Naive thymus-derived CD4-positive, alpha-beta T cell (primary cell): ENCODE measurements at places on chromosomes 4 and X. TPM values are rescaled to one million over a fixed set of nuclear protein-coding genes. Genes with fewer than 3 reads are reported as not detected.

DNA sequence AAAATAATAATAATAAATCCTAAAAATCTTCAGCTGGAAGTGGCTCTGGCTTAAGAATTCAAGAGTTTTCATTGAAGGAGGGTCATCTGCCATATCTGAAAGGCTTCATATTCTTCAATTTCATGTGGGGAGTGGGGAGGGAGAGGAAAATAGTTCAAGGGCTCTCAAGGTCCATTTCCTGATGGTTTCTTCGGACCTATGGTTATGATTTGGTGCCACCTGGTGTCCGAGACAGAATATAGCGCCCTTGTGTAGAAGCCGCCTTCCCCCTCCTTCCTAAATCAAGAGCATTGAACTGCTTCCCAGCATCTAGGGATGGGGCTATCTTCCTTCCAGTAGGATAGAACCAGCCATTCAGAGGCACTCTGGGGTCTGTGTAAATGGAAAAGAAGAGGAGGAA lies 34.3 kb downstream of the NLGN3 start:
- peaks cover 3% of the 10 kb centered on the region for H3K36me3 ChIP-seq
- H3K4me1 ChIP-seq, result no peaks in the 10 kb centered on the region
- H3K27ac ChIP-seq, result no peak overlapping the region
- no peak overlapping the region for H3K4me3 ChIP-seq

The RBM46 gene
- total RNA-seq, result not detected in 2 replicates

- DNase-seq, result no peak
- no peaks in the 10 kb centered on the region for H3K27me3 ChIP-seq
- H3K4me3 ChIP-seq, result no peak overlapping the region
- H3K36me3 ChIP-seq, result no peaks in the 10 kb centered on the region
- H3K27ac ChIP-seq, result no peak overlapping the region
- H3K4me1 ChIP-seq, result no peaks in the 10 kb centered on the region
Measured at GRCh38 chrX:26909728-26910127, 553.4 kb downstream of the PPP4R3C start.

The TEX11 gene
- not detected for total RNA-seq

The ANK2 gene
- not detected for total RNA-seq

The POF1B gene
- total RNA-seq, result 0.10 TPM

The ZIC3 gene
- total RNA-seq, result not detected in 2 replicates

DNA sequence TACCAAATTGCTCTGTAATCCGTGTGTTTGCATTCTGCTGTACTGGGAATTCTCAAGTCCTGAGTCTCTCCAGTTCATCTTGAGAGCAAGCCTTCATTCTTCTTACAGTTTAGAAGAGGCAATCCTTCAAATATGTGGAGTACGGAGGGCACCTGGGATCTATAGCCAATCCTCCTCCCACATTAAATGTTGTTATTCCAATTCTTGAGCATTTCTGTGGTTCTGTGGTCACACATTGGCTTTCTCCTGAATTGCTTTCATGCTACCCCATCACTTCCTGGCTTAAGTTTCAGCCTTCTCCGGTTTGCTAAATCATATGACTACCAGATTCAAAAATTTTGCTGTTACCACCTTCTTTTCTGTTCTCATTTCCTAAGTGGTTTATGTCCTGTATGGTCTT lies 611.1 kb downstream of the PCDH19 start:
- no peak overlapping the region for H3K4me3 ChIP-seq
- no peak for DNase-seq
- no peak overlapping the region for H3K27ac ChIP-seq
- no peaks in the 10 kb centered on the region for H3K36me3 ChIP-seq
- H3K27me3 ChIP-seq, result no peaks in the 10 kb centered on the region
- no peaks in the 10 kb centered on the region for H3K4me1 ChIP-seq

The GUCY1B1 gene
- total RNA-seq, result not detected

The UGT2B10 gene
- total RNA-seq, result not detected

DNA sequence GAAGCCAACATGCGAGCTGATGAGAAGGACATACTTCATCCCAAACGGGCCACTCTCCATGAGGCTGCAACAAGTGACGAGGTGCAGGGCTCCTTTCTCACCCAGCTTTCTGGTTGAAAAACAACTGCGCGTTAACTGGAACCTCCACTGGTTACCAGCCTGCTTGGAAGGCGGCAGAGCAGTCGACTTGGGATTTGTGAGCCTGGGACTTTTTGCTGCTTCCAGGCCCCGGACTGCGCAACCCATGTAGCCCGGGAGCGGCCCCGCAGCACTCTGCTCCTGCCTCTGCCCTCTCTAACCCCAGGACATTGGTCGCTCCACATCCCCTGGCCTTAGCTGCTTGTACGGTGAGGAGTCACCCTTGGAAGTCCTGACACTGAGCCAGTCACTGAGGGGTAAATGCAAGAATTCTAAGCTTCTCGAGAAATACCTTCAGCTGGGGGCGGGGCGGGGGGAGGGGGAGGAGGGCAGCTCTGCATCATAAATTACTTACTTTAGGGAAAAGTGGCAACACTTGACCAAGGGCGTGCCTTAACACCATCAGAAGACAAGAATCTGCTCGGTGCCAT lies 72.7 kb downstream of the MTMR1 start:
- no peak overlapping the region for H3K4me3 ChIP-seq
- no peaks in the 10 kb centered on the region for H3K27me3 ChIP-seq
- DNase-seq, result no peak
- H3K4me1 ChIP-seq, result no peaks in the 10 kb centered on the region
- no peaks in the 10 kb centered on the region for H3K36me3 ChIP-seq

DNA sequence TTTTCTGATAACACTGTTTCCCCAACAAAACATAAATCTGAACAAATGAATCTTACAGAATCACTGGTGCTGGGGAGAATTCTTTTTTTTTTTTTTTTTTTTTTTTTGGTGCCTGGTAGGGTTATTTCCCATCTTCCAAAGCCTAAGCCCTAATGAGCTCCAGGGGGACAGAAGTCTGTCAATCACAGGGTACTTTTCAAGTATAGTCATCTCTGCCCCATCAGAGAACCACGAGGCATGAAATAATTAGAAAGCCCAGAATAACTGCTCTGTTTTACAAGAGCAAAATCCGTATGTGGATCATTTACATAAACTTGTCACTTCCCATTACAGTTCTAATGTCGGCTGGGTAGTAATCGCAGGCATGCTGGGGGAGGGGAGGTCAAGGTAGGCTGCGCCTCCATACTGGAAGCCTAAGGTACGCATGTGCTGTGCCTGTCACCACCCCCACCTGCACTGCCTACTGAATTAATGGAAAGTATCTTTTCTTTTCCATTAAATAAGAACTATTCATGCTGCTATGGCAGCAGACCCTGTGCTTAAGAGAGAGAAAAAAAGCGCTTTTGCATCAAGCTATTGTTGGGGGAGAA lies 164.7 kb upstream of the LEF1 start:
- no peaks in the 10 kb centered on the region for H3K36me3 ChIP-seq
- H3K4me3 ChIP-seq, result no peak overlapping the region
- H3K27me3 ChIP-seq, result no peaks in the 10 kb centered on the region

DNA sequence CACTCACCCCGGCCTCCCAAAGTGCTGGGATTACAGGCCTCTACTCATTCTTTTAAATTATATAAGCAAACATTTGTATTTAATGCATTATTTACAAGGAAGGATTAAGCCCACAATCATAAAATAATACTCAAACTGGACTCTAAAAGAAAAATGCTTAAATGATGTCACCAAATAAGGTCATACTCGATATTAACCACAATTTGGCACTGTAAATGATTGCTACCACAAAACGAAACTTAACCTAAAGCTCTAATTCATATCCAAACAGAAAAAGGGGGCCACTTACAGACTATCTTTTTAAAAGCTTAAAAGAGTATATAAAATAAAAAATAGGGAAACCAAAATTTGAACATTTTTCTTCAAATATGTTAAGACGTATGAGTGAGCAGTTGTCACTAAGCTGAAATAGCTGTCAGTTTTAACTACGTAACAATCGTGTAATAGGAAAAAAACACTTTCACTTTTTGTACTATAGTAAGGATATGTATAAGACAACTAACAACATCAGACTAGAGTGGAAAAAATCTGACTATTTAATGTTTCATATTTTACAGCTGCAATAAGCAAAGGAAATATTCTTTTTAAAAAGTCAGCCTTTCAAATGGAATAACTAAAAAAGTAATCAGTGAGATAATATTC lies 108.2 kb upstream of the GPR34 start:
- H3K36me3 ChIP-seq, result peaks cover 17% of the 10 kb centered on the region
- no peak overlapping the region for H3K4me3 ChIP-seq
- no peak for DNase-seq
- H3K27ac ChIP-seq, result no peak overlapping the region
- no peaks in the 10 kb centered on the region for H3K4me1 ChIP-seq

The CXCL11 gene
- not detected for total RNA-seq

- no peak overlapping the region for H3K4me3 ChIP-seq
- H3K36me3 ChIP-seq, result no peaks in the 10 kb centered on the region
- no peaks in the 10 kb centered on the region for H3K4me1 ChIP-seq
- H3K27me3 ChIP-seq, result no peaks in the 10 kb centered on the region
Measured at GRCh38 chr4:111937368-111937767, 207.9 kb upstream of the FAM241A start.

GRCh38 chr4:47914926-47915237 lies 499 bp upstream of the NFXL1 start:
- H3K27me3 ChIP-seq, result no peaks in the 10 kb centered on the region
- H3K4me3 ChIP-seq, result peak overlapping the region; percentile 92
- no peaks in the 10 kb centered on the region for H3K36me3 ChIP-seq
- H3K27ac ChIP-seq, result peak overlapping the region; percentile 61

GRCh38 chrX:33741807-33742206 lies 390.3 kb downstream of the FAM47A start:
- no peak for DNase-seq
- H3K4me3 ChIP-seq, result no peak overlapping the region
- no peak overlapping the region for H3K27ac ChIP-seq
- no peaks in the 10 kb centered on the region for H3K4me1 ChIP-seq
- no peaks in the 10 kb centered on the region for H3K36me3 ChIP-seq

- peak within 1 kb of the TSS; percentile 72 for H3K4me3 ChIP-seq
- H3K36me3 ChIP-seq, result no peaks in the 10 kb centered on the region
- peak within 1 kb of the TSS; percentile 18 for H3K27ac ChIP-seq
- peaks cover 5% of the 10 kb centered on the region for H3K4me1 ChIP-seq
- H3K27me3 ChIP-seq, result no peaks in the 10 kb centered on the region
Measured at GRCh38 chr4:120922381-120923206, at the start of gene PRDM5. Gene PRDM5 (minus strand): TSS chr4:120922726. CDS start chr4:120922608, 118 bp downstream.

DNA sequence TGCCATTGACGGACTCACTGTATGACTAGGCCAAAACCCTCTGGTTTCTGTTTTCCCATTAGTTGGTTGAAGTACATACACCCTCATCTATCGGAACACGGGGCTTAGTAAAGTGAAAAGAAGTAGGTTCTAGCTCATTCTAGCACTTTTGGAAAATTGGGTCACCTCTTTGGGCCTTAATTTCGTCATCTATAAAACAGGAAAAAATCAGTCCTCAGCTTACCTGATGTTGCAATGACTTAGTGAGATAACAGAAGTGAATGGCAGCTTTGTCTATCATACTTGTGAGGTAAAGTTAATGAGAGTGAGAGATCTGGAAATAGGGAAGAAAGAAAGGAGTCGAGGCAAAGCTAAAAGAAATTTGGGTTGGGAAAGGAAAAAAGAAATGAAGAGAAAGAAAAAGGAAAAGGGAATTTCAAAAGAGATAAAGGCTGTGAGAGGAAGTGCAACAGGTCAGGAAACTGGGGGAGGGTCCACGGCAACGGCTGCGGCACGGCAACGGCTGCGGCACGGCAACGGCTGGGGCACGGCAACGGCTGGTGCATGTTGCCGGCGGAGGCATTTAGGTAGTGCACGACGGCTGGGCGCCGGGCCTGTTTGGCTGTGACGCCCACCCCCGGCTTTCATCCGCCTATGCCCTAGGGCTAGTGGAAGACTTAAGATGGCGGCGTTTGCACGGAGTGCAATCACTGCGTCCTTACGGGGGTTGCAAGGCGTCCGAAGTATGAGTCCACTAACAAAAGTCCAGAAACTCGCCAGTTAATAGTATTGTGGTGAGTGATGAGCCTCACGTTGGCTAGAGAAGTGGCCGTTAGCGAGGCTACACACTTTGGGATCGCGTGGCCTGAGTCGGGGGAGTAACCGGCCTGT lies 360.1 kb upstream of the ZCCHC13 start:
- no peaks in the 10 kb centered on the region for H3K27me3 ChIP-seq
- peak overlapping the region; percentile 98 for H3K4me3 ChIP-seq
- no peaks in the 10 kb centered on the region for H3K4me1 ChIP-seq
- peak; percentile 88 for DNase-seq
- H3K27ac ChIP-seq, result peak overlapping the region; percentile 93

DNA sequence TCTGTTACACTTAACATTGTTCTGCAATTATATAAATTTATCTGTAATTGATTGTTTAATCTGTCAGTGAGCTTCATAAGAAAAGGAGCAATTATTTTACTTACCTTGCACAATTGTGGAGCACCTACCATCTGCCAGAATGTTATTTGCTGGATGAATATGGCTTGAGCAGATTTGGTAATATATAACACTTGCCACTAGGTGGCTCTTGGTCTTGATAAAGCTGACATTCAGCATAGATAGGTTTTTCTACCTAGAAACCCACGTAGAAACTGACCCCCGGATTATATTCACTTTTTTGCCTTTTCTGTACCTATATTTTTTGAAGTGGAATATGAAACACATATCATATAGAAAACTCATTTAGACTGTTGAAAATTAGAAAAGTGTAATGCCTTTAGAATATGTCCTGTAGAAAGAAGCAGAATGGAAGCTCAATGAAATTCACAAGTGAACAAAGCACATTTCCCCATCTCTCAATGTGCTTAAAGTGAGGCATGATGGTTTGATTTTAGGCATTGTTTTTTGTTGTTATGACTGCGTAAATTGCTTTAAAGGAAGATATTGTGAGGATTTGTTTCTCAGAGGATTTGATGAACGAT lies 9.5 kb downstream of the RBPJ start:
- DNase-seq, result peak; percentile 46
- no peaks in the 10 kb centered on the region for H3K27me3 ChIP-seq
- H3K4me3 ChIP-seq, result no peak overlapping the region
- no peaks in the 10 kb centered on the region for H3K4me1 ChIP-seq
- H3K36me3 ChIP-seq, result no peaks in the 10 kb centered on the region

The GBA3 gene
- not detected for total RNA-seq

GRCh38 chr4:98555798-98556445 lies 102.5 kb downstream of the TSPAN5 start:
- H3K27me3 ChIP-seq, result no peaks in the 10 kb centered on the region
- no peaks in the 10 kb centered on the region for H3K4me1 ChIP-seq
- no peaks in the 10 kb centered on the region for H3K36me3 ChIP-seq
- H3K4me3 ChIP-seq, result no peak overlapping the region
- no peak overlapping the region for H3K27ac ChIP-seq

DNA sequence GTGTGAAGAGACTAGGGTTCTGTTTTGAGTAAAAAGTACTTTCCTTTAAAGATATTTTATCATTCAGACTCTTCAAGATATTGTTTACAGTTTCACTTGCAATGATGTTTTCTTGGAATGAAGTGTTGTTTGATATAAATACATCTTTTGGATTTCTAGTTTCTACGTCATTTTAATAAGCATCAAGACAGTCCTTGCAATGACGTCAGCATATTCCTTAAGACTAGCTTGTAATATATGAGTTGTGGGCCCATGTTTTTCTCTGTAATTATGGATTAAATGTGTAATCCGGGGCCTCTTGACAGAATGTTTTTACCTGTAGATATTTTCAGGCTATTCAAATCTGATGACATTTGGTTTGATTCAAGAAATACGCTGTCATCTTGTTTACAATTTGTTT lies 66.1 kb downstream of the RBMX2 start:
- H3K4me3 ChIP-seq, result no peak overlapping the region

The HHIP gene
- not detected for total RNA-seq

The FAM53A gene
- 3.6 TPM for total RNA-seq

- DNase-seq, result no peak
- H3K4me3 ChIP-seq, result no peak overlapping the region
Measured at GRCh38 chrX:100829730-100830129, 9.5 kb downstream of the CSTF2 start.
